ENCODE measurements at places on chromosomes 5 and 9.

GRCh38 chr9:100720922-100721321 is 143.0 kb downstream of the CAVIN4 start:
- DNase-seq, result no peak

GRCh38 chr9:1857808-1858207 is 157.3 kb upstream of the SMARCA2 start:
- DNase-seq, result no peak

DNA sequence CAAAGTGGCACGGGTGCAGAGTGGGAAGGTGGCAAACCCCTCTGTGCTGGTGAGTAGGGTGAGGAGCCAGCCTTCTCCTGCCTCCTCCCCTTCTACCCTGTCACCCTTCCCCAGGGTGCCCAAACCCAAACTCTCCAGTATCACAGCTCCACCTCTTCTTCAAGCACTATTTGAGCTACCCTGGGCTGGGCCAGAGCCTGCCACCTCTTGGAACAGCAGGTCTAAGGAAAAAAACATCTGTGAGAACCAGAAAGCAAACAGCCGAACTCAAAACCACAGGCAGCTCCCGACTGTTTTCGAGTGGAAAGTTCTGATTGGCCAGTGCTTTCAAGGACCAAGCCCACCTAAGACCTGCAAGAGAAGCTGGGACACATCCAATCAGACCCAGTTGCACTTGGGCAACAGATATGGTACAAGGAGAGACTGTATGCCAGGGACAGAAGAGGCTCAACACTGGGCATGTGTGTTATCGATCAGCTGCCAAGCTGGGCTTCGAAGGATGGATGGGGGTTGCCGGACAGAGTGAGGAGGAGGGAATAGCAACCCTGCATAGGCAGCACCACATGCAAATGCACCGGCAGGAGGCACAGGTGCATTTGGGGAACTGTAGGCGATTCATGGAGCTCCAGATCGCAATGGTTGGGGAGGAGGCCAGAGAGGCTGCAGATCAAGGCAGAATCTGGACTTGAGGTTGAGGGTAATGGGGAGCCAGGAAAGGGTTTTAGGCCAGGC is 19.7 kb downstream of the ACSL6 start:
- no peak for DNase-seq

DNA sequence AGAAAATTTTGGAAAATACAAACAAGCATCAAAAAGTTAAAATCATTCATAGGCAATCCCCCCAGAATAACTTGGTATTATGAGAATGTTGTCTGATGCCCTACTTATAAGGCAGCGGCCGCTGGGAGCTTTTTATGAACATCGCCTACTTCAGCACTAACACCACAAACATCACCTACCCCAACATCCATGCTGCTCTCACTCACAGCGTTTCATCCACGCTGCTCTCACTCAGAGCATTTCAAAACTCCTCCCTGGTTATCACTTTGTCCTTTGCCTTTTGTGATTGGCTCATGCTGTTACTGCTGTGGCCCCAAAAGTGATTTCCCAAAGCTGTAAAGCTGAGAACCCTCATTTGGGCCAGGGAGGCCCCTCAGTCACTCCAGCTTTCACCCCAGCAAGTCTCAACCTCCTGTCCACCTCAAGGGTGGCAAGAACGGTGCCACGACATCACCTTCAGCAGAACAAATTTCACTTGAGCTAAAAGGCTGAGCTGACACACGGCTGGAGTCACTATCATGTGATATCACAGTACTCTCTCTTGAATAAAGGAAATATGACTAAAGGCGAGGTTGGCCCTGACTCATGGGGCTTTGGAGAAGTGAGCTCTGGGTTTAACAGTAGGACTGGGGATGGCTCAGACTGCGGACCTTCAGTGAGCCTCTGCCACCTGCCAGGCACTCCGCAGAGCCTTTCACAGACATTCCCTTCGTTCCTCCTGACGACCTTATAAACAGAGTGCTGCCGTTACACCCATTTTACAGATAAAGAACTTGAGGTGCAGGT is 25.2 kb downstream of the SHC3 start:
- peak; percentile 81 for DNase-seq

GRCh38 chr5:135394095-135394494 is 4.9 kb downstream of the MACROH2A1 start:
- DNase-seq, result no peak

DNA sequence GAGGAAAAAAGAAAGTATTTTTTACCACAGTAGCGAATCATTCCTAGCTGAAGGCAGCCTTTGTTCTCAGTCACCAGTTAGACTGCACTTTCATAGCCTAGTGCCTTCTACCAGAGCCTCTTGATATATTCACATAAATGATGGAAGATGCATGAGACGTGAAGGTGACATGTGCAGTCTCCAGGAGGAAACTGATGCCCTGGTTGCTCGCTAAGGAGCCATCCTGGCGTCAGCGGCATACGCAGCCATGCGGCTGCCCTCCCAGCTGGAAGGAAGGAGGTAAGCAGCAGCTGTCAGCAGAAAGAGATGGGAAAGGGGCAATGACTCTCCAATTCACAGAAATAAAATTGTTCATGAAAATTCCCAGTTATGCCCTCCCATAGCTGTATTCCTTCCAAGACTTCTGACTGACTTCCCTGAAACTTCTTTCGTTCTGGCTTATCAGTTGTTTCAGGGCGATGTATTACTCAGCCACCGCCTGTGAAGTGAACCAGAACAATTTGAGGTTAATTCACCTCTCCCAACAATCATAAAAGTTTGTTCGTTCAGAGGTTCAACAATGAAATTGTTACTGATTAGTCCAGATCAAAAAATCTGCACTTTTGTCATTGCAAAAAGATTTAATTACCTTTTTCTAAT is 331.2 kb downstream of the NR2F1-AS1 start:
- DNase-seq, result no peak

DNA sequence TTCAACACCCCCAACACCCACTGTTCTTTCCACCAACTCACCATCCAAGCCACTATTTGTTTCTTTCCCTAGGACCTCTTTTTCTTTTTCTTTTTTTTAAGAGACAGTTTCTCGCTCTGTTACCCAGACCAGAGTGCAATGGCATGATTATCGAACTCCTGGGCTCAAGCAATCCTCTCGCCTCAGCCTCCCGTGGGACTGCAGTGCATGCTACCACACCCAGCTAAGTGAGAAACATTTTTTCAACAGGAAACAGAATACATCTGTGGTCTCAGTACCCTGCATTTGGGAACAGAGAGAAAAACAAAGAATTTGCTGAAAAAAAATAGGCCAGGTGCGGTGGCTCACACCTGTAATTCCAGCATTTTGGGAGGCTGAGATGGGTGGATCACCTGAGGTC is 24.6 kb downstream of the B4GALT1 start:
- no peak for DNase-seq
